Chondrocyte (in vitro differentiated cells): ENCODE measurements at places on chromosomes 11 and 22. TPM values are rescaled to one million over a fixed set of nuclear protein-coding genes. Genes with fewer than 3 reads are reported as not detected.
A peak's percentile ranks its signal among the peaks of the same experiment; 100 is the strongest.

The WT1 gene
- total RNA-seq = not detected in 3 replicates

The BTG4 gene
- not detected in 3 replicates for total RNA-seq

The GLYAT gene
- not detected in 3 replicates for total RNA-seq

The TSPAN32 gene
- not detected in 3 replicates for total RNA-seq

The SCN3B gene
- 0.15 to 0.62 TPM (median 0.45 TPM) in 3 replicates for total RNA-seq

The CNIH2 gene
- 2.5 to 2.8 TPM (median 2.8 TPM) in 3 replicates for total RNA-seq

The FBLN1 gene
- total RNA-seq = 127 to 186 TPM (median 183 TPM) in 3 replicates

The FOLR1 gene
- 0.20 TPM in 1 of 3 replicates, not detected in the others for total RNA-seq

The OR5D18 gene
- total RNA-seq = not detected in 3 replicates

The GAL3ST1 gene
- total RNA-seq = 0.82 to 3.9 TPM (median 2.8 TPM) in 3 replicates

The MRGPRX4 gene
- total RNA-seq = not detected in 3 replicates

DNA sequence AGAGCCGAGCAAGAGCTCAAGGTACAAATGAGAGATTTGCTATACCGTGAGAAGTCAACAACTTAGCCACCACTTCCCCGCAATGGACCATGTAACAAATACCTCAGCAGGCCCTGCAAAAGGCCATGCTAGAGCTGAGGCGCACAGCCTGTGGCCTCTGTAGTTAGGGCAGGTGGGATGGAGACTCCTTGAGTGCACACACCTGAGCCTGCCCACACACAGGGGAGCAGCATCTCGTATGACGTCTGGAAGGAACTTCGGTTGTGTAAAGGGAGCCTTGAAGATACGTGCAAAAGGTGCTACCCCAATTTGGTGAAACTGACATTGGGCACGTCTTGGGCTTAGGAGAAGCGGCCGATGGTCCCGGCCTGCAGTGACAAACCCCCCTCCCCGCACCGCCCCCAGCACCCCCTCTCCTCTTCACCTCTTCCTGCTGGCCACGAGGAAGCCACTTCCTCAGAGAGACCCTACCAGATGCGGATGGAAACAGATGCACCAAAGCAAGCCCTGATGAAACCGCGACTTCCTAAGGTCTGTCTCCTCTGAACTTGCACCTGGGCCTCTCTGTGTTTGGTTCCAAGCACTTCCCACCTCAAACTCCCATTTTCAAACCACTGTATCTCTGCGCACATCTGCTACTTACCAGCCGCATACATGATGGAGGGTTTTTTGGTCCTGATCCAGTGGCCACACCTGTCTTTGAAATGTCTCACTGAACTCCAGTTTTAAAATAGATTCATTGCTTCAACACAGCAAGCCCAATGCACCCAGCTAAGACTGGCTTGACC lies 10.6 kb downstream of the CDPF1 start:
- no peaks in the 10 kb centered on the region for H3K27me3 ChIP-seq
- peaks cover 14% of the 10 kb centered on the region for H3K36me3 ChIP-seq
- DNase-seq = no peak
- no peak overlapping the region for H3K27ac ChIP-seq

DNA sequence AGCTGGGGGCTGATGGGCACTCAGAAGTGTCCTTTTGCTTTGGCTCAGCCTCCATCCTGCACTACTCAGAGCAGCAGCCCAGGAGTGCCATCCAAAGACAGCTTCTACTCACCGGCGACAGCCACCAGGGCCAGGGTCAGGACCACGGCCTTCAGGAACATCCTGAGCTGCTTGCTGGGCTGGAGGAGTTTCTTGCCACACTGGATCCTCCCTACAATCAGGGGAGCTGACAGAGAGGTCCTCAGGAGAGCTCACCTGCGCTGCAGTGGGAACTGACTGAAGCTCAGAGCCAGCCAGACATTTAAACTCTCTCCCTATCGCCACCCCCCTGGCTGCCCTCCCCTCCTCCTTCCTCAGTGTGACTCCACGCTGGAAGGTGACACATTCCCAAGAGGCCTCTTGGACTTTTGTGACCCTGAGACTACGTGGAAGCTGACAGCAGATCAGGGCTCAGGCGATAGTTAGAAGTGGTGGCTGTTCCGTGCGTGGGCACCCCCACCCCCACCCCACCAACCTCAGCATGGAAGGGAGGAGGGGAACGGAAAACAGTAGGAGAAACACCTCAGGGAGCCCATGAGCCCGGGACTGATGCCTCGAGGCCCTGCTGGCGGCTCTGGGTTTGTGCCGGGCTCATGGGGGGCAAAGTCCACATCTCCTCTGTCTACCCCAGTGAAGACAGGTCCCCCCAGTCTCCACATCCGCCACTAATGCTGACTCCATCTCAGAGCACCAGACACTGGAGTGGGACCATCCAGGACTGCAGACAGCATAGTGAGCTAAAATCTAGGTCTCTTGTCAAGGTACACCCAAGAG lies at the start of gene APOA4:
TSS of gene APOA4 (minus strand) at position 274 of the 813 bp plus-strand sequence. CDS start at position 161, 113 bp downstream.
- no peaks in the 10 kb centered on the region for H3K4me1 ChIP-seq
- H3K36me3 ChIP-seq = no peaks in the 10 kb centered on the region
- DNase-seq = no peak
- H3K27me3 ChIP-seq = no peaks in the 10 kb centered on the region

GRCh38 chr11:116279511-116279910 lies 493.3 kb downstream of the BUD13 start:
- H3K4me1 ChIP-seq = peaks cover 3% of the 10 kb centered on the region
- no peak overlapping the region for H3K4me3 ChIP-seq
- no peaks in the 10 kb centered on the region for H3K36me3 ChIP-seq

DNA sequence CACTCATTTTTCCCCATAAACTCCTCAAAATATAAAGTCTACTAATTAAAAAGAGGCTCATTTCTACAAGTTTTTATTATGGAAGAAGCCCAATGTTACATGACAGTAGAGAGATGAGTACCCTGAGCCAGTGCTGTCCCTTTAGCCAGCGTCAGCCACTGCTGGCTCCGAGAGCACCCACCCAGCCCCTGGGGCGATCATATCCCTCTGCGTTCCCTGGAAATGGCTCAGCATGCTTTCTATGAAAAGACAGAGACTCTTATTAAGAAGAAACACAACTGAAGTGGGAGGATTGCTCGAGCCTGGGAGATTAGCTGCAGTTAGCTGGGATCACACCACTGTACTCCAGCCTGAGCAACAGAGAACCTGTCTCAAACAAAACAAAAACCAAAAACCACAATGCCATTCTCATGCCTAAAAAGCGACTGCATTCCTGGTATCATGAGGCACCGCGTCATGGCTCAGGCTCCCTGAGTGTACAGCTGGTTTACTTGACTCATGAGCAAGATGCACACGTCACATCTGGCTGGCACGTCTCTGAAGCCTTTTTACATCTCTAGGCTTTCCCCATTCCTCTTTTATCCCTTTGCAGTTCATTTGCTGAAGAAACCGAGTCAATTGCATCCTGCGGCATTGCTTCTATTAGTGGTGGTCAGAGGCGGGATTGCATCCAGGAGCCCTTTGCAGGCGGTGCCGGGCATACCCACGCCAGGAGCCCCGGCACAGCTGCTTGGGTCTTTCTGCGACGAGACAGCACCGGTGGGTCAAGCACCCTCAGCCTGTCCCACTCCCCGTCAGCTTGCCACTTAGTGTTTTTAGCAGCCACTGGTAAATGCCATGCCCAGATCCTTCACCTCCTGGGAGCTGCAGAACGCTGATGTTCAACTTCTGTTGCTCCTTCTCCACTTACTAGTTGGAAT lies 119.9 kb downstream of the CTTN start:
- H3K27ac ChIP-seq = no peak overlapping the region
- no peak overlapping the region for H3K4me3 ChIP-seq
- H3K36me3 ChIP-seq = no peaks in the 10 kb centered on the region
- peak; percentile 77 for DNase-seq
- H3K4me1 ChIP-seq = no peaks in the 10 kb centered on the region

- no peak overlapping the region for H3K4me3 ChIP-seq
- no peaks in the 10 kb centered on the region for H3K27me3 ChIP-seq
- DNase-seq = no peak
- peaks cover 10% of the 10 kb centered on the region for H3K36me3 ChIP-seq
- no peak overlapping the region for H3K27ac ChIP-seq
These were observed 34.4 kb downstream of the FBXO7 start for GRCh38 chr22:32509045-32509444.

- H3K27me3 ChIP-seq = peaks cover 34% of the 10 kb centered on the region
- no peak overlapping the region for H3K27ac ChIP-seq
- H3K36me3 ChIP-seq = no peaks in the 10 kb centered on the region
- no peak overlapping the region for H3K4me3 ChIP-seq
- peaks cover 6% of the 10 kb centered on the region for H3K4me1 ChIP-seq
These were observed 1.9 kb upstream of the GRAMD1B start for GRCh38 chr11:123428116-123428715.

DNA sequence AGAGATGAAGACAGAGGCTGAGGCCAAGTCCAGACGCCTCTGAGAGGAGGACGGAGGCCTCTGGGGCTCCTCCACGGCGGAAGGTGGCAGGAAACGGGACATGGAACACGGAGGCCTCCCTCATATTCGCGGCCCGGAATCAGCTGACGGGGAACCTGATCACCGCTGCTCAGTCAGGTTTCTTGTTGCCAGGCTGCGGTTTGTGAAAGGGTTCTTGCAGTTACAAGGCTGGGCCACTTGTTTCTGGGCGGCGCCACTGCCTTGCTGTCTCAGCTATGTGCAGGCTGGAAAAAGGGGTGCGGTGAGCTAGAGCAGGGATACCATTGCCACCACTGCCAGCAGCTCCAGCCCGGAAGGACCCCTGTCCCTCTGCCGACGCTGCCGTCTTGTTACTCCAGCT lies 10.0 kb upstream of the MMP1 start:
- no peak for DNase-seq
- H3K4me3 ChIP-seq = peak overlapping the region; percentile 16
- H3K27ac ChIP-seq = no peak overlapping the region

GRCh38 chr11:64064374-64065140 lies 28.8 kb downstream of the FLRT1 start:
- no peak for DNase-seq
- H3K36me3 ChIP-seq = peaks cover 1% of the 10 kb centered on the region
- H3K4me3 ChIP-seq = no peak overlapping the region
- H3K27me3 ChIP-seq = no peaks in the 10 kb centered on the region
- H3K4me1 ChIP-seq = peaks cover 3% of the 10 kb centered on the region

DNA sequence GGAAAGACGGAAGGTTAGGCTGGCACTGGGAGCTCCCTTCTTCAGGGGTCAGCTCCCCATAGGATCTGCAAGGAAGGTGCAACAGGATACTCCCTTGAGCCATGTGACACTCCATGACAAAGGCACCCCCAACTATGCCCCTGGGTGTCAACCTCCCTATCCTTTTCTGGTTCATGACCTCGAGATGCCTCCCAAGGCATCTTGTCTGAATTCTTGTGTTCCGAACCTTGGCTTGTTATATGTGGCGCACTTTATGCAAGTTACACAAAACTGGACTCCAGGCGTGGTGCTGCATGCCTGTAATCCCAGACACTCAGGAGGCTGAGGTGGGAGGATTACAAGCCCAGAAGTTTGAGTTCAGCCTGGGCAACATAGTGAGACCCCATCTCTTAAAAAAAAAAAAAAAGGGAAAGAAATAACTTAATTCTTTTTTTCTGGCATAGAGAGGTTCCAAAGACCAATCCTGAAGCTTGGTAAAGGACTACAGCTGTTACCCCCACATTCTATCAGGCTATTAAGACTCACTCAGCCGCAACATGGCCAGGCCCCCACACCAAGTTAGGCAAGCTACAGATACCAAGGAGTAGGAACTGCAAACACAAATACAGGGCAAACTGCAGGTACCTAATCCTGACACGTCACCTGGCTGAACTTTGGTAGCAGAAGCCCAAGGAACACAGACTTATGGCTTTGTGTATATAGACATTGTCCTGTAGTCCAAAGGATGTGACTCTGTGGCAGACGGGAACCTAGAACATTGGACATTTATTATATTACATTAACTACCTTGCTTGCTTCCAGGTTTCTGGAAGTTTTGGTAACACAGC lies 1.4 kb downstream of the C11orf24 start:
- H3K4me1 ChIP-seq = peaks cover 41% of the 10 kb centered on the region
- peak overlapping the region; percentile 94 for H3K4me3 ChIP-seq
- DNase-seq = no peak
- H3K36me3 ChIP-seq = peaks cover 9% of the 10 kb centered on the region
- H3K27ac ChIP-seq = peak overlapping the region; percentile 99

- DNase-seq = no peak
- peaks cover 26% of the 10 kb centered on the region for H3K4me1 ChIP-seq
- H3K27me3 ChIP-seq = no peaks in the 10 kb centered on the region
- H3K36me3 ChIP-seq = peaks cover 5% of the 10 kb centered on the region
- H3K27ac ChIP-seq = no peak overlapping the region
These were observed 64.7 kb downstream of the ADAMTS15 start for GRCh38 chr11:130513132-130513531.

GRCh38 chr22:27719036-27719347 lies 82.6 kb downstream of the MN1 start:
- H3K27ac ChIP-seq = peak overlapping the region; percentile 91
- H3K4me1 ChIP-seq = peaks cover 41% of the 10 kb centered on the region
- no peaks in the 10 kb centered on the region for H3K27me3 ChIP-seq
- no peak overlapping the region for H3K4me3 ChIP-seq
- no peaks in the 10 kb centered on the region for H3K36me3 ChIP-seq

- H3K27me3 ChIP-seq = no peaks in the 10 kb centered on the region
- H3K27ac ChIP-seq = no peak overlapping the region
- peak; percentile 41 for DNase-seq
- peaks cover 65% of the 10 kb centered on the region for H3K4me1 ChIP-seq
- no peak overlapping the region for H3K4me3 ChIP-seq
These were observed 10.9 kb upstream of the FCHSD2 start for GRCh38 chr11:73152861-73153483.

- DNase-seq = no peak
- peaks cover 45% of the 10 kb centered on the region for H3K4me1 ChIP-seq
- H3K36me3 ChIP-seq = peaks cover 1% of the 10 kb centered on the region
These were observed 735.9 kb downstream of the NTM start for GRCh38 chr11:132106096-132106982.

DNA sequence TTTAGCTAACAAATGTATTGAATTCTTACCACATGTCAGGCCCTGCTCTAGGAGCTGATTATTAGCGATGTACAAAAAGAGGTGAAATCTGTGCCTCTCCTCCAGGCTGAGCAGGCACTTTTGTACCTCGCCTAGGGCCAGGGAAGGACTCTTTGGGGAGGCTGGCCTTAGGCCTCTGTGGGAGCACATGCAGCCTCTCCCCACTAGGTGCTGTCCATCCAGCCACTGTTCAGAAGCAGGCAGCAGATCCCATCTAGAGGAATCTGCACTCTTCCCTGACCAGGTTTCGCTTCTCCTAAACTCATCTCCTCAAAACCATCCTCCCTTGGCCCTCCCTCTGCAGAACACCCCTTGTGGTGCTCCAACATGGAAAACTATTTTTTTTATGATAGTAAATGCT lies 51.9 kb upstream of the WT1 start:
- H3K36me3 ChIP-seq = no peaks in the 10 kb centered on the region
- peaks cover 11% of the 10 kb centered on the region for H3K27me3 ChIP-seq
- no peak for DNase-seq
- no peaks in the 10 kb centered on the region for H3K4me1 ChIP-seq
- no peak overlapping the region for H3K27ac ChIP-seq

GRCh38 chr11:119375337-119376196 lies 5.9 kb downstream of the USP2 start:
- no peaks in the 10 kb centered on the region for H3K36me3 ChIP-seq
- peak; percentile 62 for DNase-seq
- no peaks in the 10 kb centered on the region for H3K27me3 ChIP-seq
- H3K4me1 ChIP-seq = peaks cover 20% of the 10 kb centered on the region
- H3K27ac ChIP-seq = no peak overlapping the region

- DNase-seq = peak; percentile 90
- peaks cover 43% of the 10 kb centered on the region for H3K4me1 ChIP-seq
- H3K4me3 ChIP-seq = peak within 1 kb of the TSS; percentile 96
- H3K27me3 ChIP-seq = no peaks in the 10 kb centered on the region
- H3K27ac ChIP-seq = peak within 1 kb of the TSS; percentile 91
These were observed at the start of gene INPPL1 for GRCh38 chr11:72224564-72225410. Gene INPPL1, plus strand, starts transcription at chr11:72224767. Its CDS starts 218 bp downstream, at chr11:72224985.
